ENCODE measurements at places on chromosomes 7 and 10.

- DNase-seq, result no peak
Measured at GRCh38 chr7:15667991-15668390, 18.5 kb downstream of the MEOX2 start.

GRCh38 chr7:130867039-130867438 lies 133.0 kb upstream of the KLF14 start:
- no peak for DNase-seq

DNA sequence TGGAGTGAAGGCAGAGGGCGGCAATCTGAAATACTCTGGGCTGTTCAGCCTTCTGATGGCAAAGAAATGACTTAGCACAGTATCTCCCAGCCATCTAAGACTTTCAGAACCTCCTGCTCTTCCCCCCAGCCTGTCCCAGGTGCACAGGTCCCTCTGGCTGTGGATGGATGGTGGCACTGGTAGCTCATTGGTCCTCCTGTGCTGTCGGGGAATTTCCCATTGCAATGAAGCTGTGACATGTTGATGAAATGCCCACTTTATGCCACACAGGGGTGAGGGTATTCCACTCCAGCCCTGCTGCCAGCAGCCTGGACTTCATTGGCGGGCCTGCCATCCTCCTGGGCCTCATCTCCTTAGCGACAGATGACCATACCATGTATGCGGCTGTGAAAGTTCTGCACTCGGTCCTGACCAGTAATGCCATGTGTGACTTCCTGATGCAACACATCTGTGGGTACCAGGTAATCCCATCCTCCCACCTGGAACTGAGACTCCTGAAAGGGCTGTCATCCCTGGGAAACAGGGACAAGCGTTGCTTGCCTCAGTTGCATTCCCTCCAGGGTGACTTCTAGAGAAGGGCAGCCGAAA lies 105.9 kb downstream of the WDFY4 start:
- no peak for DNase-seq

DNA sequence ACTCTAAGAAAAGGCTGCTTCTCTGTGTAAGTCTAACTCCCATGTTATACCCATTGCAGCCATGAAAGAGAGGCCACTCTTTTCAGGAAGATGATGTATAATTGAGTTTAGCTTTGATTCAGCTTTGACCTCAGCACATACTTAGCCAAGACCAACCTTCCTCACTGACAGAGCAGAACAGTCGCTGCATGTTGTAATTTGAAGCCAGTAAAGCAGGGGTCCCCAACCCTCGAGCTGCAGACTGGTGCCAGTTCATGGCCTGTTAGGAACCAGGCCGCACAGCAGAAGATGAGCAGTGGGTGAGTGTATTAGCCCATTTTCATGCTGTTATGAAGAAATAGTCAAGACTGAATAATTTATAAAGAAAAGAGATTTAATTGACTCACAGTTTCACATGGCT lies 223.9 kb downstream of the GPR158 start:
- DNase-seq, result no peak

GRCh38 chr10:92291921-92292845 lies 1.2 kb downstream of the MARCHF5 start:
- DNase-seq, result peak; percentile 75

DNA sequence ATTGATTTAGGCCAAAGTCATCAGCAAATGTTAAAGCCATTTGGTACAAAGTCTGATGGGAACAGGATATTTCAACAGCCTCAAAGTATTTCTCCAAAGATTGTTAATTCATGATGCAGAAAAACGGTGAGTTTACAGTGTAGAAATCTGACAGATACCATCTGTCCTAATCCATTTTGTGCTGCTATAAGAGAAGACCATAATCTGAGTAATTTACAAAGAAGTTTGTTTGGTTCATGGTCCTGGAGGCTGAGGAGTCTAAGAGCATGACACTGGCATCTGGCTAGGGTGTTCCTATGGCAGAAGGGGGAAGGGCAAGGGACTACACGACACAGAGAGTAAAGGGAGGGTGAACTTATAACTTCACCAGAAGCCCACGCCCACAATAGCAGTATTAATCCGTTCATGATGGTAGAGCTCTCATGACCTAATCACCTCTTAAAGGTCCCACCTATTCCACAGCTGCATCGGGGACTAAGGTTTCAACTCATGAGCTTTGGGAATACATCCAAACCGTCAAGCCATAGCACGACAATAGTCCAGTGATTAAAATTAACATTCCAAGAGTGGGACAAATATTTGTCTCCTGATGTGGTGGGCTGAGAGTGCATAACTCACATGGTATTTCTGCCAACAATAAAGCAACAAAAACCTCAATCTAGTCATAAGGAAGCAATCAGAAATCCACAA lies 298.6 kb upstream of the AKR1E2 start:
- DNase-seq, result no peak

DNA sequence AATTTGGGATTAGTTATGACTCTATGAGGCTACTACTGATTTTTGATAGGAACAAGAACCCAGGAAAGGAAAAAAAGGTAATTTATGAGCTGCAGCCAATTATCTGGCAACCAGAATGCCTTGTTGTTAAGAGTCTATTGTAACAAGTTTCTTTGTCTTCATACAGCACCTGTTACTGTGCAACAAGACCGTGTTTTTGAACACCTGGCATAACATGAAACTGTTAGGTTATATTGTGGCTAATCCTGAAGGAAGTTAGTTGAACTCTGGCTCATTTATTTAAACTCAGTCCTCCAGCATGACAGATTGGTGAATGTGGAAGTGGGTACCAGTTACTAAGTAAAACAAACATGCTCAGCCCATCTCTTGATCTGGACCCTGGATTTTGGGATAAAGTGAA lies 33.0 kb downstream of the RALA start:
- no peak for DNase-seq

GRCh38 chr7:4788627-4789189 lies 13.3 kb downstream of the AP5Z1 start:
- no peak for DNase-seq

DNA sequence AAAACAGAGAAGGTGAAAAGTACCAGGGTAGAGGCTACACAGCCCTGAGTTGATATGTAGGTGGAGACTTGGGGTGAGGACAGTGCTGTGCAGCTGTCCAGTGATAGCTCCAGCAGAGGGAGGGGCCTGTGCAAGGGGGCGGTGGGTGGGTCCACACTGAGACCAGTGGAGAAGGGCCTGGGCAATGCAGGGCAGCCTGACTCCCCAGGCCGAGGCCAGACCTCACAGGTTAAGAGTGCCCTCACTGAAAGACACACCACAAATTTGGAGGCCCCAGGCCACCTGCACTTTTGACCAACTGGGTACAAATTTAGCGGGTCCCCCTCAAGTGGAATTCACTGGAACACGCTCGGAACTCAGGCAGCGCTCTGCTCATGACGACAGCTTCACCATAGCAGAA lies 6.7 kb upstream of the RASGEF1A start:
- no peak for DNase-seq

DNA sequence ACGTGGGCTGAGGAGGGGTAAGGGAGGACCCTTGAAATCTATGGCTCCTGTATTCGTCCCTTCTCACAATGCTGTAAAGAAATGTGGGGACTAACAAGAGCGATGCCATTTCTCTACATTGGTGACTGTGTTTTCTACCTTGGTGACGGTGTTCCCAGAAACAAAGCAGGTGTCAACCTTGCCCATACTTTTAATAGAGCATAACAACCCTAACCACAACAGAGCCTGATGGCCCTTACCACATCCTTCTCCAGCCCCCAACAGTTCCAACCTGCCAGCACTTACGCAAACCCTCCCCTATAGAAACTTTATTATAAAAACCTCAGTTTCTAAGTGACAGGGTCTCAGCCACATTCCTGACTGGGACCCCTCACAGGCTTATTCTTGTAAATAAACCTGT lies 28.2 kb upstream of the ADCYAP1R1 start:
- DNase-seq, result no peak

DNA sequence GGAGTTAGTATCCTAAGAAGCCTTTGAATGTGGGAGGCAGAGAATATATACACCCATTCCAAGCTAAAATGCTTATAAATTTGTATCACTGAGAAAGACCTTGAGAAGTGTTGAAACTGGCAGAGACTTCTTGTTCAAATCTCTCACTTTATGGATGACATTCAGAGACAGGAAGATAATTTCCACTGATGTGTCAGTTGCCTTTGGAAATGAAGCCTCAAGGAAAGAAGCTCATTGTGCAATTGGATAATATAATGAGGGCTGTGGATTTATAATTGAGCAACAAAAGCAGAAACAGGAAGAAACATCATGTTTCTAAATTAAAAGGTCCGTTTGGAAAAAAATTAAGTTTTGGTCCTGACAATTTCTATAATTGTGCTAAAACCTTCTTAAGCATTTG lies 789.9 kb upstream of the IGFBP3 start:
- no peak for DNase-seq

GRCh38 chr7:119578116-119578515 lies 694.9 kb upstream of the KCND2 start:
- no peak for DNase-seq

- no peak for DNase-seq
Measured at GRCh38 chr10:12543589-12543988, 194.2 kb downstream of the CAMK1D start.

DNA sequence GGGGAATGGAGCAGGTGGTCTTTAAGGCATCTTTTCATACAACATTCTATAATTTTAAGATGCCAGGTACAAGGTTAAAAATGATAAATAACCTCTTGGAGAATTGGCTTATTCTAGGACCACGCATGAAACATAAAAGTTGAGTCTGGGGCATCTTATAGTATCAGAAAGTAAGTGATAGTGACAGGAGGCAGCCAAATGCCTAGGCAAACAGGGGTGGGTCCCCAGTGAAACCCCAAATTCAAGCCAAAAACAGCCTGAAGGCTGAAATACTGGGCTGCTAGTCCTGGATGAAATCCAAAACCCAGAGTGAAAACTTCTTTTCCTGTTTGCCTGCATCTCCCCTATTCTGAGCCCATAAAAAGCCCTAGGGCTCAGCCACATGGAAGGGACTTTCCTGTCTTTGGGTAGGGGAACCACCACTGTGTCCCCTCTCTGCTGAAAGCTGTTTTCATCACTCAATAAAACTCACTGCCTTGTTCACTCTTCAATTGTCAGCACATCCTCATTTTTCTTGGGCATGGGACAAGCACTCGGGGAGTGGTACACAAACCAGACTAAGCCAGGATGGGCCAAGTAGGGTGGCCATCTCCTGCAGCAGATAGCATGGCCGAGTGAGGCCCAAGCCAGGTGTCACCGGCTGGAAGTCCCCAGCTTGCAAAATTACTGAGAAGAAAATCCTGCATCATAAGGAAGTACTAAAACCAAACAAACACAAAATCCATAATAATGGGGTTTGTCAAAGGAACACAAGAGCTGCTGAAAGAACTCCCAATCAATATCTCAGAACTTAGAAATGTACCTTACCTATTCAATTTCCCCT lies 241.6 kb upstream of the GALNT17 start:
- no peak for DNase-seq

GRCh38 chr7:4072161-4072925 lies 609.8 kb upstream of the FOXK1 start:
- no peak for DNase-seq

- peak; percentile 84 for DNase-seq
Measured at GRCh38 chr10:89887830-89888229, 186.4 kb downstream of the KIF20B start.

GRCh38 chr10:4719036-4719435 lies 107.0 kb upstream of the AKR1E2 start:
- no peak for DNase-seq

- no peak for DNase-seq
Measured at GRCh38 chr7:23618241-23618640, 21.1 kb downstream of the CCDC126 start.

- DNase-seq, result no peak
Measured at GRCh38 chr7:128452552-128452951, 3.1 kb upstream of the HILPDA start.

DNA sequence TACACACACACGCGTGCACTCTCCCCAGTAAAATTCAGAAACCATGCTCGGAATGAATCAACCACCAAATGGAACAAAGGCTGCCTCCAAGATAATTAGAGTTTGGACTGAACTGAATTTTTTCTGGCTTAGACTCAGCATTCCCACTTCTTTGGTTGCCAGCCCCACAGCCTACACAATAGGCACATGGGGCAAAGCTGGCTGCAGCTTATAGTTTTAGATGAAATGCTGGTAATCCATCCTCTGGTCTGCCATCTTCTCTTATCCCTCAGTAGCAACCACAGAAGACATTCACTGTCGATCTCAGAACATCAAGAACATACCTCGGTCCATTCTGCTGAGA lies 44.2 kb downstream of the PDE1C start:
- DNase-seq, result no peak

DNA sequence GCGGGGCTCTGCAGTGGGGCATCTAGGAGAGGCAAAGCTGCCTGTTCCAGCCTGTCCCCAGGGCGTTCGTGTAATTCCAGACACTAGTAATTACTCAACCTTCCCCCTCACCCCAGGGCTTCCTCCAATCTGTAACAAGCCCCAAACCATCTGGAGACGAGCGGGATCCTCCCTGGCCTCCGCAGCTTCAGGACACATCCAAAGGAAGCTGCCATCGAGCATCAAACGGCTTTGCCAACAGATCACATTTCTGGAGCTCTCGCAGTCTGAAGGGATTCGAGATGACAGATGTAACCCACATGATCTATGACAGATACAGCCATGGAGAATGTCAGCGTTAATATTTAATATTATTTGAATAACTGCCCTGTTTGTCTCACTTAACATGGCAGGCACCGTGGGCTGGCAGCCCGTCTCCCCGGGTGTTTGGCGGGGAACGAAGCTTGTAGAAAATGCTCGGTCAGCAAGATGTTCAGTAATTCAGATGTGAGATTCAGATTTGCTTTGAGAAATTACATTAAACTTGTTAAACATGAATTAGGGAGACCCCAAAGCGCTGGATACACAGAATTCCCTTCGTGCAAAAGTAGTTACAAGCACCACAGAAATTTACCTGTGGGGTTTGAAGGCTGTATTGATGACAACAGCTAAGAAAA lies 108.5 kb upstream of the C7orf33 start:
- no peak for DNase-seq

DNA sequence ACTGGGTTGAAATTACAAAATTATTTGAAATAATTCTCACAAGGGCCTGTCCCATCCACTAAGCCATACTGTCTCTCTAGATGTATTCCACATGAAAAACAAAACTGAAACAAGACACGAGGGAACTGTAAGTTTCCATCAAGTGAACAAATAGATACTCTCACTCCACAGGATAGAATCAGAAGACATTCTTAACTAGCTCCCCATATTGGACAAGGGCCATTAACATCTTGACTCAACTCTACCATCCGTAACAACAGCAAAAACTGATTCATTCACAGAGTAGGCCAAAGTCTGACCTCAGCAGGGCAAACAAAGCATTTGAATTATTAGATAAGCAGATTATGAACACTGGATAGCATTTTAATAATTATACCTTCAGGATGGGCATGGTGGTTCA lies 29.1 kb downstream of the UBE2H start:
- no peak for DNase-seq

DNA sequence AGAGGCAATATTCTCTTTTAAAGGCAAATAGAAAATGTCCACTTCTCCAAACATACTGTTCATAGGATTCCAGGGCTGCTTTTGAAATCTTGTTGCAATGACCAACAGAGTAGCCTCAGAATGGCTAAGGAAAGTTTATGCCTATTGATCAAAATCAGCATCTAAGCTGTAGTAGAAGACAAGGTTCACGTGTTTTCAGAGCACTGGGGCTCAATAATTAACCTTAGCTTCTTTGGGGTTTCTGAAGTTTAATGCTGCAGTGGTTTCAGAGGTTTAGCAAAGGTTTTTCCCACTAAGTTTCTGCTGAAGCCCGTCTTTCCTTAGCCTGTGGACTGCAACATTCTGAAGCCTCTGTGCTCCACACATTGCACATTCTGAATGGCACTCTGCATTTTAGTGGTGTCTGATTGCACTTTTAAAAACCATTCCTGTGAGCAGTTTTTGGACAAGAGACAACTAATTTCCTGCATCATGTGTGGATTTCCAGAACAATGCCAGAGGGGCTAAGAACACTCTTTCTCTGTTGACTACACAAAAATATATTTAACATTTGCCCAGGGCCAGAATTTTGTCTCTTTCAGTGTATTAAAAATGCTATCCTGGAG lies 342.5 kb downstream of the PTEN start:
- no peak for DNase-seq
